Left cardiac atrium (tissue), 4 donors: ENCODE measurements at places on chromosomes 7 and 10. TPM values are rescaled to one million over a fixed set of nuclear protein-coding genes. Genes with fewer than 3 reads are reported as not detected.

POM121L12 gene
- total RNA-seq = not detected

ARL3 gene
- total RNA-seq = 12.0 TPM

FOXP2 gene
- 2.4 TPM for total RNA-seq

TUBAL3 gene
- 0.21 TPM for total RNA-seq

BTBD16 gene
- not detected for total RNA-seq

OPALIN gene
- total RNA-seq = not detected

SAMD9L gene
- 9.1 TPM for total RNA-seq

PSAP gene
- total RNA-seq = 1,413 TPM

GJD4 gene
- not detected for total RNA-seq

CALHM3 gene
- not detected for total RNA-seq

ZNF25 gene
- 15.4 TPM for total RNA-seq

TMEM236 gene
- 0.94 TPM for total RNA-seq

DNA sequence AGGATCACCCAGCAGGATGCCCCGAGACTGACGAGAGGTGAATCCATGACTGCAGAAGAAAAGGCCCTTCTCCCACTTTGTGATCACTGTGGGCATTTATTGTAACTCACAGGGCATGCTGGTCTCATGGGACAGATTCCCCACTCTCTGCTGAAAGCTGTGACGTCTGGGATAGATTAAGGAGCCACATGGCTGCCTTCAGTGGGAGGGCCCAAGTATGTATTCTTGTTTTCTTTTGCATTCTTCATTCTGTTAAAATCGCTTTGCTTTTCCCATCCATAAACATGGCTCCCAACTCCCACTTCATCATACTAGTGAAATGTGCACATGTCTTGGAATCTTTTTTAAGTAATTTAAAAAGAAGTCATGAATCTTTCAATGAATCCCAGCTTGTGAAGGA, 67.2 kb downstream of the FAM107B start:
- DNase-seq = no peak

- DNase-seq = no peak
Observed at GRCh38 chr10:42878134-42878820, 95.7 kb downstream of the BMS1 start.

- no peak for DNase-seq
Observed at GRCh38 chr10:3805791-3806461, 20.9 kb upstream of the KLF6 start.

GRCh38 chr10:71187600-71187999, 24.8 kb upstream of the UNC5B start:
- DNase-seq = peak; percentile 55

DNA sequence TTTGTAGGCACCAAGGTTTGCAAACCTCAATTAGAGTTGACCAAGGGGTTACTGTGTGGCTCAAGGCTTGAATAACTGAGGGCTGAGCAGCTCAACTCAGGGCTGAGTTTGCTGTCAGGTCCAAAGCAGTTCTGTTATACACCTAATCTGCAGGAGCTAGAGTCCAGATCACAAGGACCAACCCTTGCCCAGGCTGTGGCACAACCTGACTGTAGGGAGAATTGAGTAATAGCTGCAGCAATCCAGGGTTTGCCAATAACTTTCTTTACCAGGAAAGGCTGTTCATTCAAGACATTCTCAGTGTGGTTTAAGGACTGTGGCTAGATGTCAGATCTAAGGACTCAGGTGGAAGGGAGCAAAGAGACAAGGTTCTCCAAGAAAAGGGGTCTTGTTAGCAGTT, 115.6 kb upstream of the IMMP2L start:
- no peak for DNase-seq

- no peak for DNase-seq
Observed at GRCh38 chr10:73779539-73780197, 2.2 kb upstream of the CHCHD1 start.

DNA sequence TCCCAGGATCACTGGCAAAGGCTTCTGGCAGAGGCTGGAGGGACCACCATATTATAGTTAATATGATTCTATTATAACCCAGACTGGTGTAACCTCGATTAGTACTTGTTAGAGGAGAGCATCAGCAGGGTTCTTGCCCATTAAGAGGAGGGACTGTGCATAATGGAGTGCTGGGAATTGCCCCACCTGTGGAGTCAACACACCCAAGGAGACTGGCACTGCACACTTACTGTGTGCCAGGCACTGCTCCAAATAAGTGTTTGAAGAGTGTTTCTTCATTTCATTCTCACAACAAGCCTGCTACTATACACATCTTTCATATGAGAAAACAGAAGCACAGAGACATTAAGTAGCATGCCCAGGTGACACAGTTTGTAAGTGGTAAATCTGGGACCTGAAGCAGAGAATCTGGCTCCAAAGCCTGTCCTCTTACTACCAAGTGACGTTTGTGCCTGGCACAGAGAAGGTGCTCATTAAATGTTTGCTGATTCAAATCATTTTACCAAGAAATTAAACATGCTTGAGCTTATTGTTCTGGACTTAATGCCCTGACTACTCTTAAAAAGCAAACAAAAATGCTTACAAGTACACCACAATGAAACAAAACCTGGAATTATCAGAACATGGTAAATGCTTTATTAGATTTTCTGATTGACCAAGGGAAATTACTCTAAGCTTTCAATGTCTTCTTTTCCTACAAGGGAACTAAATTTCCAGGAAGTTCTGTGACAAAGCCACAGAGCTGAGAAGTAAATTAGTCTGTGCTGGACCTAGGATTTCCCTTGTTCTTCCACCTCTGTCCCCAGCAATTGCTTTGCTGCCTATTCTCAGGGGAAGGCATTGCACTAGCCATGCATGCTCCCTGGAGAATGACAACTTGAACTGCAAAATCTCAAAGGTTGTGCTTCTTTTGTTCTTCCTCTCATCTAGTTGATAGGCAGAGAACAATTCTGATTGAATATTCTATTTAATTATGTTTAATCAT, 809 bp downstream of the SLC13A1 start:
- no peak for DNase-seq

- DNase-seq = no peak
Observed at GRCh38 chr10:80442879-80443278, 11.2 kb upstream of the TSPAN14 start.

- DNase-seq = no peak
Observed at GRCh38 chr7:23710000-23710399, at the start of gene STK31. Gene STK31 (plus strand): TSS chr7:23710219. CDS start chr7:23710286, 67 bp downstream.

DNA sequence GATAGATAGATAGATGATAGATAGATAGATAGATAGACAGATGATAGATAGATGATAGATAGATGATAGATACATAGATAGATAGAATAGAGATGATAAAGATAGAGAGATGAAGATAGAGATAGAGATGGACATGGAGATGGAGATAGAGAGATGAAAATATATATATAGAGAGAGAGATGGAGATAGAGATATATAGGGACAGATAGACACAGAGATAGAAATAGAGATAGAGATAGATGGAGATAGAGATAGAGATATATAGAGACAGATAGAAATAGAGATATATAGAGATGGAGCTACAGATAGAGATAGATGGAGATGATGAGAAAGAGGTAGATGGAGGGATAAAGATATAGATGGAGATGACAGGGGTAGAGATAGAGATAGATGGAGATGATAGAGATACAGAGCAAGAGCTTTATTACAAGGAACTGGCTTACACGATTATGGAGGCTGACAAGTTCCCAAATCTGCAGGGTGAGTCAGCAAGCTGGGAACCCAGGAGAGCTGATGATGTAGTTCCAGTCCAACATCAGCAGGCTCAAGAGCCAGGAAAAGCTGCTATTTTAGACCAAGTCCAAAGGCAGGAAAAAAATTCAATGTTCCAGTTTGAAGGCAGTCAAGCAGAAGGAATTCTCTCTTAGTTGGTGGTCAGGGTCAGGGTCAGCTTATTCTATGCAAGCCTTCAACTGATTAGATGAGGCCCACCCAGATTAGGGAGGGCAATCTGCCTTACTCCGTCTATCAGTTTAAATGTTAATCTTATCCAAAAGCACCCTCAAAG, 37.1 kb downstream of the CAV1 start:
- peak; percentile 26 for DNase-seq

DNA sequence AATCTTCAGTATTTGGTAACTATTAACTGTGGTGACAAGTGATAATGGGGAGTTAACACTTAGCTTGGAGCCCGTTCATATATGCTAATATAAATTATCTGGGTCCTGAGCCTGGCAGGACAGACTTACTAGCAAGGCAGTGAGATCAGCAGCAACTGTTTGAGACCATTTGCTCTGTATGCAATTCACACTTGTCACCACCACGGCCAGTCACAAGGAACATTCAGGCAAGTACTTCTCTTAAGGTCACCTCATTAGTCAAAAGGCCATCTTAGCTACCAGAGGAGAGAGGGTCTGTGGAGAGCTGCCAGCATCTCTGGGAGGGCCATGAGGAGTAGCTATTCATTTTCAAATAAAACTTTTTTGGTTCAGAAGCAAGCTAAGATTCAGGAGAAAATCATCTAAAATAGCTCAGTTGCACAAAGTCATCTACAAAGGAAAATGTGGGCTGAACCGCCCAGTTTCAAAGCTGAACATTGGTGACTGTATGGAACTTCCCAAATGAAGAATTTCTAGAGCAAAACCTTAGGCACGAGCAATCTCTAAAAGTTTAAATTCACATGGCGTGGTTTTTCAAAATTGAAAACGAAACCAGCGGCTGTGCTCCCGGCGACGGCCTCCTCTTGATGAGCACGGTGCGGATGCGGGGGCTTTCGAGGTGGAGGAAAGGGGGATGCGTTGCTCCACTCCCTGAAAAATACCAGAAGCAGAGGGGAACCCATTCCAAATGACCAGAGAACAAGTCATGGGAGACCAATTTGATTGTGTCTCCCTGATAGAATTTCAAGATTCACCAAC, 233.5 kb upstream of the MGMT start:
- no peak for DNase-seq

GRCh38 chr10:32002531-32002930, 53.7 kb downstream of the KIF5B start:
- no peak for DNase-seq

DNA sequence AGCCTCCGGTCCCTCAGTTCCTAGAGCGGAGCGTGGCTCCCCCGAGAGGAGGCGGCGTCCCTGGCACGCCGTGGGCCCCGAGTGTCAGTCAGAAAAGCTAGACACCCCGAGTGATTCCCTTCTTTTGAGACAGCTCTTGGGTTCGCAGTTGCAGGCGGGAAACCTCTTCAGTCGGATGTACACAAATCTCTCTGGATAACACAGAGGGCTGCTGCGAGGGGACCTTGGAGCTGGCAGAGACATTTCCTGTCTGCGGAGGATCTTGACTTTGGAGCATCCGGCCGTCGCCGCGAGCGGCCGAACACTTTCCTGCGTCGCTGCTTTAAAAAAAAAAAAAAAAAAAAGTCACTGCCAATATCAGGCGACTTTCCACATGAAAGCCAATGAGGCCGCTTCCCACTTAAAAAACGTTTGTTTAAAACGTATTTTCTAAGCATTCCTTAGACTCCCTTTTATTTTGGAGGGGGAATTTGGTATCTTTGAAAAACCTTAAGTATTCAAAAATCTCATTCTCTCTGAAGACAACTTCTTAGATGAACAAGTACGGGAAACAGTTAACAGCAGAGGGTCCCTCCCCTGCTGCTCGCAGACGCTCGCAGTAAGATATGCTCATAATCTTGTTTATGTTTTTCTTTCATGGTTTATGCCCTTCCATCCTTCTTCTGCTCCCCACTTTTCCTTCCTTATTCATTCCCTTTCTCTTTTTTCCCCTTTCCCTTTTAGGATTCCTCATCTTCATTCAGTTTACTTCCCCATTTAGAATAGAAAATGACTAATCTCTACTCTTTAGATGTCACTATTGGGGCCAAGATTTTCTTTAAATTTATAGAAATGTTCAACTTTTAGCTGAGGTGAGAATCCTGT, 10.0 kb downstream of the HHEX start:
- peak; percentile 55 for DNase-seq

GRCh38 chr10:5595095-5595494, 70.3 kb downstream of the CALML3 start:
- no peak for DNase-seq

DNA sequence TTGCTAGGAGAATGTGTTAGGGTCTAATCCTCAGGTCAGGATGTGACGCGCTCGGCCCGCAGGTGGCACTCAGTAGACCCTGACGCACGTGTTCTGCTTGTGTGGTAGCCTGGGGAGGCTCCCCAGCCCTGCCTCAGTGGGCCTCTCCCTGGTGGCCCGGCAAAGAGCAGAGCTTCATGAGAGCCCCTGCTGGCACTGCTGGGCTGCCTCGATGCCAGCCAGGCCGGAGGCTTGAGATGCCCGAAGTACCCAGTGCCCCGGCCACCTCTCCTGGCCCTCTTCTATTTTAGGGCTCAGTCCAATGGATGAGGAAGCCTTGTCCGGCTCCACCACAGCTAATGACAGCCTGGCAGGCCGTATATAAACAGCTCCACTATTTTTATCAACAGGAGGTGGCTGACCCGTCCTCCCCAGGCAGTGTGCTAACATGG, 42.0 kb downstream of the PRF1 start:
- DNase-seq = peak; percentile 43

DNA sequence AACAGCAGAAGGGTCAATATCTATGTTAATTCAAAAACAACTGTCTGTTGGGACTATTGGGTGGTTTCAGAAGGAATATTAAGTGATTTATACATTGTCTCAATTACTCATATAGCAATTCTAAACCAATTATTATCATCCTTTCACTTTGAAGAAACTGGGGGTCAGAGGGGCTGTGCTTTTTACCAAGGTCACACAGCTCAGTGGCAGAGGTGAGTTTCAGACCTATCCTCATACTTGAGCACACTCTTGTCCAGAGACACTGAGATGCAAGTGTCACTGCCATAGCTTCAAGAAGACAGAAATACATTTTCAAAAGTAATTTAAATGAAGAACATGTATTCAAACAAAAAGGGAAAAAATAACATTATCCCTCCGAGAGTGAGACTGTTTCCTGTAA, 195.3 kb downstream of the ARL4A start:
- no peak for DNase-seq

GRCh38 chr7:141993354-141993753, 2.3 kb upstream of the MGAM start:
- no peak for DNase-seq

- DNase-seq = no peak
Observed at GRCh38 chr7:34501156-34501555, 156.9 kb upstream of the NPSR1 start.

GRCh38 chr7:88835147-88835728, 39.7 kb upstream of the TEX47 start:
- no peak for DNase-seq

DNA sequence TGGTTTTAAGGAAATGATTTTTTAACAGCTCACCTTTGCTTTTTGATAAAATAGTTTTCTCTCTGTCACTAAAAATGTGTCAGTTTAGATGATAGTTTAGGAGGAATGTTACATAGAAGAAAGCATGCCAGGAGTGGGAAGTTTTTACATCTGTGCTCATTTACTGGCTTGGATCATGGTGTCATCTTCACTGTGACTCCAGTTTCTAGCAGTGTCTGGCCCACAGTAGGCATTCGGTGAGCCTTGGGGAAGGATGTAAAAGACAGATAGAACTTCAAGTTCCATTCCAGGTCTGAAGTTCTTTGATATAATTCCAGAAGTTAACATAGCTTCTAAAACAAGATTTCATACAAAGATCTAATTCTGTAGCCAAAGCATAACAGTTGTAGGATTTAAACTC, 259.2 kb downstream of the BICC1 start:
- DNase-seq = no peak

DNA sequence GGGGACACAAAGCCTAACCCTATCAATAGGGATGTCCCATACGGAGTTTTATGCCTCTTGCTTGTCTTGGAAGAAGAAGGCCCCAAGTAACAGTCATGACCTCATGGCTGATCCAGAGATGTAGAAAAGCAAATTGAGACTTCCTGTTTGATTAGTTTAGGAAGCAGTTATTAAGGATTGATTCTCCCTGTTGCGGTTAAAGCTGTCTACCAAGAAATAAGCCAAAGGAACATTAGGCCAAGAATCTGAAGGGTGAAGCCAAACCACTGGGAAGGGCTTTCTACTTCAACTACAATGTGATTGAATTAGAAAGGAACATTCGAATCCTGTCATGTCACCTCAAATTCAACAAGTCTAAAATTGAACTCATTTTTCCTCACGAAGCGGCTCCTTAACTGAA, 60.5 kb upstream of the AGBL3 start:
- no peak for DNase-seq
